Hepatocyte (in vitro differentiated cells): ENCODE measurements at places on chromosomes 12 and 14.
A peak's percentile ranks its signal among the peaks of the same experiment; 100 is the strongest.

DNA sequence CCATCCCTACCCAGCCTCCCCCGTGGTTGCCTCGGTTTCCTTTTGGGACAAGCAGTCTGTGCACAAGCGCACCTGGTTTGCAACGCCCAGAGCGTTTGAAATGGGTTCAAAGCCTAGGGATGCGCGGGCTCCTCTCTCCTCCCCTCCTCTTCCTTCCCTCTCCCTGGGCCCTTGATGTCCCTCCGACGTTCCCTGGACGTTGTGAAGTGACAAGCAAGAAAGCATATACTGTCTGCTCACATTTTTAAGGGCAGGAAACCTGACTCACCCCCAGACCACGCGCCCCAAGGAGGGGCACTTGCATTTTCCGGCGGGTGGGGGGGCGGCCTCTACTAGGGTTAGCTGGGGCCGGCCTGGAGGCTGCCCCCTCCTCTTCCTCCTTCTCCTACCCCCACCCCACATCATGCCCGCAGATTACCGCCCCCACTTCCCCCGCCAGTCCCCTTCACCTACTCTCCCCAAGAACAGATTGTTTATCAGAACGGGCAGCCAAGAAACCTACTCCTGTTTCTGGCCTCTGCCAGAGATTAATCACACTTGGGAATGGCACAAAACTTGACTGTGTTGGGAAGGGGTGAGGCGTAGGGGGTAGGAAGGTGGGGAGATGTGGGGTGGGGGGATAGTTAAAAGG, 9.5 kb upstream of the IRF2BPL start:
- DNase-seq = no peak

- peak; percentile 60 for DNase-seq
These were observed 1766.9 kb upstream of the SEL1L start for GRCh38 chr14:83300476-83301064.

DNA sequence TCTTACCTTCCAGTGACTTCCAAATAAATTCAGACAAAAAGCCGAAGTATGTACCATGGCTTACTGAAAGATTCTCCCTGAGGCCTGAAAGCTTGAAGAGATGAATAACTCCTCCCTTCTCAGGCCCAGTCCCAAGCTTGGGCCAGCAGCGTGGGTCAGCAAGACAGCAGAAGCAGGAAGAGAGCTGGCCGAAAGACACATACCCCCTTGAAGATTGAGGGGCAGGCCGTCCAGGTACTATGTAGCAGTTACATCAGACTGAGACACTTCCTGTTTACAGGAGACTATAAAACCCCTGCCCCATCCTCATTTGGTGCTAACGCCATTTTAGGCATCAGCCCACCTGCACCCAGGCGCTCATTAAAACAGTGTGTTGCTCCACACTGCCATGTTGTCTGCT, 15.0 kb downstream of the NDUFA12 start:
- DNase-seq = no peak

- DNase-seq = peak; percentile 68
These were observed 15.0 kb downstream of the GXYLT1 start for GRCh38 chr12:42129595-42130204.

DNA sequence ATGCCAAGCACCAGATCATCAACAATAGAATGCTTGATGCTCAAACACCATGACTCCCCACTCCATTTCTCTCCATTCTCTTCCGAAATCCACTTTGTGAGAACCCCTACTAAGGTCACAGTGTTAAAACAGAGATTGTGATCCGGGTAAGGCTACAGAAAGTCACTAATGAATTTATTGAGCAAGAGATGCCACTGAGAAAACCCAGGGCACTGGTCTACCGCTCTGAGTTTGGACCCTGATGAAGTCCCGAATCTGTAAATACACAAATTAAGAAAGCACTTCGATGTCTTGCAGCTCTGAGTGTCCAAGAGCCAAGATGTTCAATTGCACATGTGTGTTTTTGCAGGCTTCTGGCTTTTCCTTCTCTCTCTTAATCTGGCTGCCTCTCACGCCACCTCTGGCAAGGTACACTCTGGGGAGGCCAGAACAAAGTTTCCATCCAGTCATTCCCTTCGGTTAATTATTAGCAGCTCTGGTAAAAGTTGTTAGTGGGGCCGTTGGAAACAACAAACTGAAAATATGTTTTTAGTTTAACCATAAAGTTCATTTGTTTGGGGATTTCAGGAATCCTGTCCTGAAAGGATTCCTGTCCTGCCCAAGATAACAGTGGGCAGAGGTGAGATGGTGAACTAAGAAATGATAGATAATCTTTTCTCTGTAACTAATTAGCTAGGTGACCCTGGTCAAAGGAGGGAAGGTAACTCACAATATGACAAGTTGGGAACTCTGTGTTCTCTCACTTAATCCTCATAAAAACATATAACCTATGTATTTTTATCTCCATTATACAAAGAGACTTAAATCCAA, 75.4 kb downstream of the BTG1 start:
- peak; percentile 78 for DNase-seq

- no peak for DNase-seq
These were observed 45.5 kb downstream of the KTN1 start for GRCh38 chr14:55625481-55625880.

- DNase-seq = no peak
These were observed 60.5 kb downstream of the ESR2 start for GRCh38 chr14:64233531-64234190.

DNA sequence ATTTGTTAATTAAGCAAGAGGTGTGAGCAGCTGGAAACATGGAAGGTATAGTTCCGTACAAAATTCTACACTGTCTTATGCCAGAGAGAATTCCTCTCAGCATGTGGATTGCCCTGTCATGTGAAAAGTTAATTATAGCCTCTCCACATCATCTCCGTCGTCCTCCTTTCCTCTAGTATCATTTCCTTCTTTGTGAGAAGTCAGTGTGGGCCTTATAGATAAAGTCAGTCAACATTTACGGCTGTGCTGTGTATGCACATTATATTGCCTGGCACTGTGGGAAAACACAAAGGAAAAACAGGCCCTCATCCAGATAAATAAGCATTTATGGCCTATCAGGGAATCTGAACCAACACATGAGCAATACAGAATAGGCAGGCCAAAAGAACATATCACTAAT, 236.6 kb downstream of the SEC23A start:
- DNase-seq = peak; percentile 19

- no peak for DNase-seq
These were observed 469 bp downstream of the NGB start for GRCh38 chr14:77270361-77271112.

DNA sequence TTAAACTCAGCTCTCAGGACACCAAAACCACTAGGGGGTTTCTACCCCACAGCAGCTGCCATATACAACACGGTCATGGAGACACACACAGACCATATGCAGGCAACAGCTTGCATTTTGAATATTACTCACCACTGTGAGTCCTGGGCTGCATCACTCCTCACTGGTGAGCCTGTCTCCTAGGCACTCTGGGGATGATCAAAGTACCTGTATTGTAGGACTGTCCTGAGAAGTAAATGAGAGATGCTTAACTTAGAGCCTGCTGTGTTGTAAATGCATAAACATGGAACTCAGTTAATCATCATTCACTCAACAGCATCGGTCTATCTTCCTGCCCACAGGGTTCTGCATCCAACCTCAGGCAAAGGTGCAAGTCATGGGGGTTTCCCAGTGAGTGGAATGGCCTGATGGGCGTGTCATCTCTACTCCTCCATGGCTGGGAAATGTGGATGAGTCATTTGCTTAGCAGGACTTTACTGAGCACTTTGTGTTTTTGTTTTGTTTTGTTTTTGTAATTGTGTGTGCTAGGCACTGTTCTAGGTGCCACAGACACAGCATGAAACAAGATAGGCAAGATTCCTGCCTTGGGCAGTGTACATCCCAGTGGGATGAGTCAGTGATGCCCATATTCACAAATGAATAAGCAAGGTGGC, 1141.2 kb upstream of the TMEM132C start:
- peak; percentile 74 for DNase-seq

- DNase-seq = peak; percentile 35
These were observed 36.6 kb upstream of the AMN start for GRCh38 chr14:102885737-102886447.

GRCh38 chr12:98238515-98239130, 276.8 kb upstream of the TMPO start:
- no peak for DNase-seq

GRCh38 chr12:9732921-9733461, at the start of gene CLECL1:
Gene CLECL1, minus strand, starts transcription at chr12:9733097.
- DNase-seq = no peak

DNA sequence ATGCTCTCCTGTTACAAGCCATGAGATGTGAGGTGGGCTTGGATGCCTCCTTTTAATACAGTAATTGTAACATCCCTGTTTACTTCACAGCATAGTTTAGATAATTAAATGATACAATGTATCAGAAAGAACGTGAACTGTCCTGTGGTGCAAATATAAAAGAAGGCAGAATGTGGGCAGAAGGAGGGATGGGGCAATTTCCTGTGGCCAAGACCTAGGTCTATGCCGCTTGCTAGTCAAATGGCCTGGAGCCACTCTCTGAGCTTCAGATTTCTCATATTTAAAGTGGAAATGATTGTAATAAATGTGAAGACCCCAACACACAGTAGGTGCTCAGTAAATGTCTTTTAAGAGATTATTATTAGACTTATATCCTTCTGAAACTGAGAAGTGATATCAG, 24.0 kb upstream of the EVL start:
- no peak for DNase-seq

DNA sequence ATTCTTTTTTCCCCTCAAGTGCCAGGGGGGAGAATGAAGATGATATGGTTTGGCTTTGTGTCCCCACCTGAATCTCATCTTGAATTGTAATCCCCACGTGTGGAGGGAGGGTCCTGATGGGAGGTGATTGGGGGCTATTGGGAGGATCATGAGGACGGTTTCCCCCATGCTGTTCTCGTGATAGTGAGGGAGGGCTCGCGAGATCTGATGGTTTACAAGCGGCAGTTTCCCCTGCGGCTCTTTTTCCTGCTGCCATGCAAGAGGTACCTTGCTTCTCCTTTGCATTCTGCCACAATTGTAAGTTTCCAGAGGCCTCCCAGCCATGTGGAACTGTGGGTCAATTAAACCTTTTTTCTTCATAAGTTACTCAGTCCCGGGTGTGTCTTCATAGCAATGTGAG, 173.7 kb downstream of the CAND1 start:
- DNase-seq = no peak

DNA sequence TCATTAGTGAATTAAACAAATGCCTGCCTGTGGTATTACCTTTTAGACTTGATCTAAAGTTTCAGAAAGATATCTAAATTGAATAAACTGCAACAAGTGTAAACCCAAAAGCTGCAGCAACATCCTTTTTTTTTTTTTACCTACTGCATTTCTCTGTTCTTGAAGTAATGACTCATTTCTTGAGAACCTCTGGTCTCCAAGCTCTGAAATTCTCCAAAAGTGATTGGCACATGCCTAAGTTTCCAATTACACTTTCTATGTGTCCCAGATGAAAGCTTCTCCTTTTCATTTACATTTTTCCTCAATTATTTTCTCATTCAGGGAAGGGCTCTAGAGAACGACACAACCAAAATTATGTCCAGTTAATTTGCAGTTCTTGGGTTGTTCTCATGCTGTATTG, 435.2 kb upstream of the DCN start:
- no peak for DNase-seq

DNA sequence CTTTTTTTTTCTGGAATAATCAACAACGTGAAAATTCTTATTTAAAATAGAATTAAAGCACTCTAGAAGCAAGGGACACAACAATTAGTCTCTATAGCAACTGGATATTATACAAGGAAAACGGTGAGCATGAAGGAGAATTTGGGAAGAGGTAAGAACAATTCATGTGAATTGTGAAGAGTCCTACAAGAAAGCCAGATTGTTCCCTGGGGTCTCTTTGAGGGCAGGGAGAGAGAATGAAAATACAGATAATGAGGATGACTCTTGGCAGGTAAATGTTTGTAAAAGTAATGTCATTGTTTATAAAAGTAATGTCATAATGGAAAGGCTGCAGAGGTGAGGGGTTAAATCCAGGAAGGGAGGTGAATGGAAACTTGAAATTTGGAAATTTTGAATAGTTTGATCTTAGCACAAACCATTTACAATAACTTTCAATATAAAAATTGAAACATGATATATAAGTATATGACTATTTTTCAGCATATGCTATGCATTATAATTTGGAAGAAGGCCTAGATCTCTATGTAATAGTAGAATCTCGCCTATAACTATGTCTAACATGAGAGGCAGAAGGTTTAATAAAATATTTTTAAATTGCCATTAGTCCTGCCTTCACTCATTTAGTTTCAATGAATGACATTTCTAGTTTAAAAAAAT, 378.8 kb upstream of the DCN start:
- DNase-seq = no peak

GRCh38 chr14:51430633-51431032, 190.6 kb downstream of the TMX1 start:
- no peak for DNase-seq

DNA sequence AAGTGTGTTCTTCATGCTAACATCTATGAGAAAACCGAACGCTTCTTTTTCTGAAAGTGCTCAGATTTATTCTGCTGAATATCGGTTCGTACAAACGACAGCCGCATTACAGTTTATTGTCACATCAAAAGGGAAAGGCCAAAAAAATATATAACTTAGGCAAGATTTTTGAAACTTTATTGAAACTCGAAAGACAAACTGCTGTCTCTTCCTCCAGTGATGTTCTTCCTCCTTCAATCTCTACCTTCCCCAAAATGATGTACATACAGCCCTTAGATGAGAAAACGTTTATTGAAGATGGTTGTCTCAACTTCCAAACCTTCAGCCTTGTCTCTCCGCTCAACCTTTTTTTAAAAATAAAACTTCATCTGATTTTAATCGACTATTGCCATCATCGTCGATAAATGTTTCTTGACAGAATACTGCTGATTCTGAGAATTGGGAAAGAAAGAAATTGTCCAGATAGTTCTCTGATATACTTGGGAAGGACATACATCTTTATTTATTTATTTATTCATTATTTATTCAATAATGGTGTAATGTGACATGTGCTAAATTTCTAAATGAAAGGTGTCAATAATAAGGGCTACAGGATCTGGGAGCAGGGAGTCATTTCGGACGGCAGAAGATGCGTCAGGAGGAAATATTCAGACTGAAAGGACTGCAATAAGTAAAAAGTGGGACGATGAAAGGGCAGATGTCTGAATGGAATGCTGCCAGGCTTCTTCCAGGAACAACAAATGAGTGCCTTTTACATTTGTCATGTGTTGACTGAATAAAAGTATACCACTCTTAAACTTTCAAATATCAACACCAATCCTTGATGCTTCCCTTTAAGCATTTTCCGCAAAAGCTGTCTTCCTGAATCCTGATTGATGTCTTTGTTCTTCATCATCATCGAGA, 817 bp upstream of the MDM1 start:
- DNase-seq = no peak

- no peak for DNase-seq
These were observed 1.1 kb upstream of the C14orf132 start for GRCh38 chr14:96037891-96038557.

- no peak for DNase-seq
These were observed 58.0 kb downstream of the SYNE2 start for GRCh38 chr14:63910583-63911363.

- no peak for DNase-seq
These were observed 11.7 kb downstream of the PELI2 start for GRCh38 chr14:56129933-56130332.

- DNase-seq = no peak
These were observed 2.4 kb upstream of the SSTR1 start for GRCh38 chr14:38205119-38205813.

- no peak for DNase-seq
These were observed 78.4 kb upstream of the TSPAN8 start for GRCh38 chr12:71236133-71236660.
